Ecto neural progenitor cell (in vitro differentiated cells): ENCODE measurements at places on chromosomes 7 and 10.

DNA sequence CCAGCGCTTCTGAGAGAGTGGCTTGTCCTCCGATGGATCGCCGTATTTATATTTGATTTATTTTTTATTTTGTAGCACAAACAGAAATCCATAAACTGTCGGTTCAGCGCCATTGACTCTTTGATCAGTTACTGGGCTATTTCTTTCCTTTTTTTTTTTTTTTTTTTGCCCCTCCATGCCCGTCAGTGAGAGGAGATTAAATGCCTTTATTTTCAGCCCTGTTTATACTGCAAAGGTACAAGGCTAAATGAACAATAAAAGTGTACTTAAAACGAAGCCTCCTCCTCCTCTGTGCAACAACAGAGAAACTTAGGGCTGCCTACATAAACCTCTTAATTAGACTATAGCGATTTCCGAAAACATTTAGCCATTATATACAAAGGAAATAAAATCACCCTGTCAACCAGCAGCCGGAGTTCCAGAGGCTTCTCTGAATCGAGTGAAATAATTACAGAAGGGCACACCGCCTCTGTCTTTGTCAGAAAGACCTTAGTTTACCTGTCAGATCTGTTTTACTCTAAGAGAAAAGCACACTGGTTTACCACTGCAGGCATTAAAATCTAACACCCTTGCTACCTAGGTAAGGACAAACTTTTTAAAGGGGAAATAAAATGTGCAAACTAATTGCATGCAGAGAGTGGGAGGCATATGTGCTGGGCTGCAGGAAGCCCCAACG lies 3.5 kb downstream of the EBF3 start:
- DNase-seq = no peak

GRCh38 chr10:121459622-121460453 lies 138.4 kb downstream of the FGFR2 start:
- DNase-seq = no peak

GRCh38 chr10:19788075-19788686 lies 28.1 kb upstream of the PLXDC2 start:
- no peak for DNase-seq

GRCh38 chr7:21778953-21779352 lies 166.7 kb downstream of the CDCA7L start:
- no peak for DNase-seq

- DNase-seq = no peak
These were observed 108.6 kb downstream of the CDK6 start for GRCh38 chr7:92727755-92728154.

DNA sequence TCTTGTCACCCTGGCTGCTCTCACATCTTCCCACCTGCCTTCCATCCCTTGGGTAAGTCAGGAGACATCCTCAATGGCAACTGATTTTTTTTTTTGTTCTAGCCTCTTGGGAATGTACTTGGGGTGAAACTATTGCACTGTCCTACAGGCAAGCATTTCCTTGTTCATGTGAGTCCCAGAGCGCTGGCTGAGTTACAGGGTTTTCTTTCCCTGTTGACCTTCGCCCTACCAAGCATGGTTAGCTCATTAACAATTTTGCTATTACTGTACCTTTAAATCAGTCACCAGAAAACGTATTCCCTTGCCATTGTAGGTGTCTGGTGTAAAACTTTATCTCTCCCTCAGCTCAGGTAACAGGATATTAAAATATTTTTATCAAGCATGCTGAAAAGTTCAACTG lies 98.9 kb downstream of the PRLHR start:
- no peak for DNase-seq

GRCh38 chr7:22577470-22578001 lies 77.5 kb upstream of the STEAP1B start:
- no peak for DNase-seq

DNA sequence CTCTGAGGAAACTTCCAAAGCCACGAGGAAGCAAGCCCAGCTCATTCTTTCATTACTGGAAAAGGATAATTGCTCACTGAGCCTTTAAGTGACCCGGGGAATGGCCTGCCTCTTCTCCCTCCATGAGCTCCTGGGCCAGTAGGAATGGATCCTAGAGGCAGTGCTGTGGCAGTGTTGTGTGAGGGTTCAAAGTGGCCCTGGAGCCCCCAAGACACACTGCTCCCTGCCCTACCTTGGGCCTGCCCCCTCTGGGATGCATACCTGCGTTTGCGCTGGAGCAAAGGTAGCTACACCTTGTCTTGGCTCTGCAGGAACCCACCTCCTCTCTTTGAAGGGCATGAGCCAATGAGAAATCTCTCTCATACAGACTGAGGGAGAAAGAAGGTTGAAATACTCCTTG lies 115.8 kb upstream of the ANLN start:
- peak; percentile 32 for DNase-seq

DNA sequence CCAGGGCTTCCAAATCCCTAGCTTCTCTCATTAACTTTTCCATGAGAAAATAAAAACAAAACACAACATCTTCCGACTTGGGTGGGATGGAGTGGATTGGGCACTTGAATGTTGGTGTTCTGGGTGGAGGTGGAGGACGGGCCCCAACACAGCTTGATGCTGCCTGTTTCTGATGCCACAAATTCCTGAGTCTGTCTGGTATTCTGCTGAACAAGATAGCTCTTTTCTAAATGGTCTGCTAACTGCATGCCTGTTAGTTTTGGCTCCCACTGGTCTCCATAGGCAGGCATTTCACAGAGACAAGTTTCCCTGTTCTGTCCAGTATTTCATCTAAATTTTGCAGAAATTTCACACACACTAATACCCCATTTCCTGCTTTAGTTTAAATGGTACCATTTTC lies 160.9 kb upstream of the FZD8 start:
- no peak for DNase-seq

- DNase-seq = no peak
These were observed 6.6 kb downstream of the KLRG2 start for GRCh38 chr7:139476891-139477290.

DNA sequence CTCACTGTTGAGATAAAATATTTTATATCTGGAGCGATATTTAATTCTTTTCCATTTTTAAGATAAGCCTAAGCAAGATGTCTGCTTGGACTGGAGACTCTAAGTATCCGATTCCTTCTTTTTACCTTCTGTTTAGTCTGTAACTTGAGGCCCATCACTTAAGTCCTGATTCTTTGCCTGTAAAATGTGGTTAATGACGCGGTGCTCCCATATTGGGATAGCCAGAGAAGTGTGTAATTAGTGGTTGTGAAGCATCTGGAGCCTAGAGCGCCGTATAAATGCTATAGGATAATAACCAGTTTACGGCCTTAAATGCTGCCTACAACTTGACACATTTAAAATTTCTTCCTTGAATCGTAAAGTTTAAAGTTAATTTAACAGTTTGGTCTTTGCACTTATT lies 132.9 kb downstream of the CHN2 start:
- DNase-seq = no peak

- DNase-seq = no peak
These were observed 317.2 kb downstream of the PHF14 start for GRCh38 chr7:11290863-11291262.

DNA sequence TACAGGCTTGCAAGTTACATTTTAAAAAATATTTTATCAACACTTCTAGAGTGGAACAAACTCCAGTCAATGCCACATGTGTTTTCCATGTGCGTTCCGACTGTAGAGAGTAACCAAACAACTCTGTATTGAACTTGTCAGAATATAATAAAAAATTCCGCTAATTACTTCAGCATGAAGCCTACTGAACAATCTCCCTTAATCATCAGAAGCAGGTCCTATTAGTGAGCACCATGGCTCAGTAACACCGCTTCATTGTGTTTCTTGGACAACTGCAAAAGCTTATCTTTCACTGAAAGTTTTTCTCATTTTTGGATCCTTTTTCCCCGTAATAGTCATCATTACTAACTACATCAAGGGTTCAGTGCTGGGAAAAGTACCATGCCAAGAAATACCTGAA lies 117.0 kb downstream of the MKX start:
- no peak for DNase-seq

GRCh38 chr7:1978656-1979590 lies 253.8 kb downstream of the MAD1L1 start:
- no peak for DNase-seq

GRCh38 chr10:125629758-125630376 lies 53.1 kb downstream of the TEX36 start:
- no peak for DNase-seq
